Femur (tissue), 1 donor: ENCODE measurements at places on chromosomes 5 and 9.

GRCh38 chr9:6078382-6079105 lies 63.1 kb upstream of the RANBP6 start:
- no peak for DNase-seq

DNA sequence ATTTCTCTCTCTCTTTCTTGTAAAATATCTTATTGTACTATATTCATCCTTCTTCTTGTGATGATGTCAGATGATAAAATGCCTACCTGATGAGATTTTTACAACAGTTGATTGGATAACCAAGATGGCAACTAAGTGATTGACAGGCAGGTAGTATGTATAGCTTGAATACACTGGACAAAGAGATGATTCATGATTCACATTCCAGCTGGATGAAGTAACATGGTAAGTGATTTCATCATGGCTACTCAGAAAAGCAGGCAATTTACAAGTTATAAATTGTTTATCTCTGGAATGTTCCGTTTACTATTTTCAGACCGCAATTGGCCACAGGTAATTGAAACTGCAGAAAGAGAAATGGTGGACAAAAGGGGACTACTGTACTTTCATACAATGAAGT lies 1471.7 kb upstream of the C9orf72 start:
- DNase-seq: no peak

DNA sequence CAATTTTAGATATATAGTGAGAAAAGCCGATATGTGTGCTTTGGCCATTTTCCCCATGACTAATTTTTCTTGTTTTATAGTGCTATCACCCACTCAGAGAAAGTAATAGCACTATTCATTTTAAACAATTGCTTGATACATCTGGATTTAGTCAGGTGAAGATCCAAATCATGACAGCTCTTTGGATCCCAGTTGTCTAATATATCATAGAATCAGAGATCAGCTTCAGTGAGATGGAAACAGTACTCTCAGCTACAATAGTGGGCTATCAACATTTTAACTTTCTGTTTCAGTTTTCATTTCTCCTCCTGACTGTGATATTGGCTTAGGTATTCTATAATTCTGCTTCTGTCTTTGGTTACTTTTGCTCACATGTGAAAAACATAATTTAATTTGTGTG lies 38.7 kb downstream of the VCAN start:
- no peak for DNase-seq

DNA sequence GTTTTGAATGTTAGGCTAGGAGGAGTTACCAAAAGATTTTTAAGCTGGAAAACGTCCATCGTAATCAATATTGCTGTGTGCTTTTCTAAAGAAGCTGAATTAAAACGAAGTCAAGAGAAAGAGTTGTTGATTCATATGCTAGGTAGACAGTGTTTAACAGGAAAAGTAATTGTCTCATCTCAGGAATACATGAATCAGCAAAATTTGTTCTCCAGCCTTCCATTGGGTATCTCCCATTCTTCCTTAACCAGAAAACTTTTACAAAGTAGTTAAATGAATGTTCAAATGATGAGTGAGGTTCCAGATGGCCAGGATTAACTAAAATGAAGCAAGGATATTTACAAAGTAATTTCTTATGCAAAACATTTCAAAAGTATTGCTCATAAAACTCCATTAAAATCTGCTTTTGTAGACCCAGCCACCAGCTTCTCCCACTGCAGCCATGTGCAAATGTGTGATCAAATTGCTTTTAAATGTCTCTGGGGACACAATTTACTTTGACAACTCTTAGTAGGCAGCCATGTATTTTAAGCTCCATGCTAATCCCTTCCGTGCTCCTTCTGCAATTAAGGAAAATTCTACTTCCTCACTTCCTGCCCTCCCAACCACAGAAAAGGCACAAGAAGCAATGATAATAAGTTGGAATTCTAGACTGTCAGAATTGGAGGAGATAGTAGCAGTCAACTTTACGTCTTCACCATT lies 121.2 kb downstream of the HTR4 start:
- no peak for DNase-seq

GRCh38 chr5:8729437-8729836 lies 816.4 kb downstream of the SEMA5A start:
- DNase-seq: no peak
